Left ventricle myocardium inferior (tissue), 1 donor: ENCODE measurements at places on chromosomes 11 and 22. TPM values are rescaled to one million over a fixed set of nuclear protein-coding genes. Genes with fewer than 3 reads are reported as not detected.

The C22orf31 gene
- 0.30 TPM for total RNA-seq

The CSRP3 gene
- 2,290 TPM for total RNA-seq

The TIGD3 gene
- 0.44 TPM for total RNA-seq

The NRIP3 gene
- 1.9 TPM for total RNA-seq

The C11orf86 gene
- not detected for total RNA-seq

The KDM4E gene
- total RNA-seq, result not detected

The TSPAN18 gene
- total RNA-seq, result 129 TPM

The IGF2 gene
- 75.0 TPM for total RNA-seq

The APOA5 gene
- not detected for total RNA-seq

The ARCN1 gene
- 99.4 TPM for total RNA-seq

The ANKK1 gene
- not detected for total RNA-seq

The GTSE1 gene
- total RNA-seq, result 0.25 TPM

The WNT11 gene
- total RNA-seq, result 22.7 TPM

The NXPE2 gene
- 0.22 TPM for total RNA-seq

The RBX1 gene
- total RNA-seq, result 69.7 TPM

The KAT5 gene
- total RNA-seq, result 47.0 TPM

The SAA2 gene
- total RNA-seq, result 0.60 TPM

The FOLR2 gene
- 20.9 TPM for total RNA-seq
